ENCODE measurements at places on chromosomes 3 and 15.

GRCh38 chr3:183085634-183086390 lies 13.5 kb downstream of the MCCC1 start:
- DNase-seq = peak; percentile 57

DNA sequence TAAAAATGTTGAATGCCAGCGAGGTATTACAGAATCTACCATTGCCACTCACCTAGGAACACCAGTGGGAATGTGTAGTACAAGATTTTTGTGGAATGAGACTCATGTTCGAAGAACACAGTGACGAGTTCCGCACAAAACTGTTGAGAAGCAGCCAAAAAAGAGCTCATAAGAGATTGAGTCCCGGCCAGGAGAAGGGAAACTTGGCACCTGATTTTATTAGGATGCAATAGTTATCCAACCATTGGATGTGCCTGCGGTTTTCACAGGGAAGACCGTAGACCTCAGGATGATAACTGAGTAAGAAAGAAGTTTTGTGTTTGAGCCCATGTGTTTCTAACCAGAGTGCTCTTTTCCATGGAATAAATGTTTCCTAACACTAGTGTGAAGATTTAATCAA lies 88.9 kb downstream of the PTPRG start:
- DNase-seq = no peak

DNA sequence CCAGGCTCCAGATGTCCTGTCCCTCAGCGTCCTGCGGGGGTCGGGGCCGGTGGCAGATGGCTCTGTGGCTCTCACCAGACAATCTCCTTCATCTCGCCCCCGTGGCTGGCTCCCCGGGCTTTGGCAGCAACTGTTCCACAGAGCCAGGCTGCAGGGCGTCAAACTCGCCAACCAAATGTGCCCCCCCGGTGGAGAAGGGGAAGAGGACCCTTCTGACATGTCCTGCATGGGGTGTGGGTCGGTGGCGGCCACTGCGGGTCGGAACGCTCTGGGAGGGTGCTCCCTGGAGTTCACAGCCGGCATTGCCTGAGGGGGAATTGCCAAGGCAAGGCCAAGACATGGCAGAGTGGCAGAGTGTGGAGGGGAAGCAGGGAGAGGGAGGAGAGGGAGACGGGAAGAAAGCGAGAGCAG lies 36.0 kb downstream of the BDH1 start:
- DNase-seq = no peak

DNA sequence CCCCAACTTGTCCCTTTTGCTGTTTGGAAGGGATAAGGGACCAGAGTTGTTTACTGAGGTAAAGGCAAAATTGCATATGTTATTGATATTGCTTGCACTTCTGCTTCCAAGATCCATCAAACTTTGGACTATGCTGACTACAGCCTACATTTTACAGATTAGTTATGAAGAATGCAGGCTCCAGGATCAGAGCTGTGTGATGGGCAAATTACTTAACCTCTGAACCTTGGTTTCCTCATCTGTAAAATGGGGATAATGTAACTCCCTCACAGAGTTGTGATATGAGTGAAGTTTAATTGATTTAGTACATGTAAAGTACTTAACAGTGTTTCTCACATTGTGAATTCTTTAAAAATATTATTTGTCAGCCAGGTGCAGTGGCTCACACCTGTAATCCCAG lies 15.9 kb downstream of the FAIM start:
- DNase-seq = no peak

- no peak for DNase-seq
Measured at GRCh38 chr3:120506076-120506827, 55.5 kb upstream of the FSTL1 start.

DNA sequence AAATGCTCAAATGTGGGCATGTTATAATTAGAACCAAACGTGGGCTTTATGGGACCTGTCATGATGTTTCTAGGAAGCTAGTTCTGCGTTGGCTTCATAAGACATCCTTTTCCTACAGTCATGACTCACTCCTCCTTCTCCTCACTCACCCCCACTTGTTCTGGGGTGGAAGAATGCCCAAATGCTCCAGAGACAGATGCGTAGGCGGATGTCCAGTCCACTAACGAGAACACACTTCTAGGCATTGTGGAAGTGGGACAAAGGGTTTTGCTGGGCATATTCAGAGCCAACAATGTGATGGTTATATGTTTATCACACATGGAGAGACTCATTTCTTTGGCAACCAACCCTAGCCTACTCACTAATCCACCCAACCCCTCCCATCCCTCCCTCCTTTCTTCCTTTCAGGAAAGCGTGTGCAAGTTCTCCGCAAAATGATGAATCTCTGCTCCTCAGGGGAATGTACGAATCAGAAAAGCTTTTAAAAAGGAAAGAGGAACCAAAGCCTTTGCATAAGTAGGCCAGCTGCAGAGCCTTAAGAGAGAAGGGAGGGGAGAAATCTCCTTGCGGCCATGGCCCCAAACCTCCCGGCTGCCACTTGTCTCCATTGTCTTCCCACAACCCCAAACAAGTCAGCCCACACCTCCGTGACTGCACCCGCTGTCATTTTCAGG lies 123.0 kb upstream of the SPRED1 start:
- DNase-seq = peak; percentile 76

- no peak for DNase-seq
Measured at GRCh38 chr15:56472278-56472677, 7.3 kb upstream of the MNS1 start.

GRCh38 chr15:85480923-85481322 lies 100.5 kb downstream of the AKAP13 start:
- no peak for DNase-seq

DNA sequence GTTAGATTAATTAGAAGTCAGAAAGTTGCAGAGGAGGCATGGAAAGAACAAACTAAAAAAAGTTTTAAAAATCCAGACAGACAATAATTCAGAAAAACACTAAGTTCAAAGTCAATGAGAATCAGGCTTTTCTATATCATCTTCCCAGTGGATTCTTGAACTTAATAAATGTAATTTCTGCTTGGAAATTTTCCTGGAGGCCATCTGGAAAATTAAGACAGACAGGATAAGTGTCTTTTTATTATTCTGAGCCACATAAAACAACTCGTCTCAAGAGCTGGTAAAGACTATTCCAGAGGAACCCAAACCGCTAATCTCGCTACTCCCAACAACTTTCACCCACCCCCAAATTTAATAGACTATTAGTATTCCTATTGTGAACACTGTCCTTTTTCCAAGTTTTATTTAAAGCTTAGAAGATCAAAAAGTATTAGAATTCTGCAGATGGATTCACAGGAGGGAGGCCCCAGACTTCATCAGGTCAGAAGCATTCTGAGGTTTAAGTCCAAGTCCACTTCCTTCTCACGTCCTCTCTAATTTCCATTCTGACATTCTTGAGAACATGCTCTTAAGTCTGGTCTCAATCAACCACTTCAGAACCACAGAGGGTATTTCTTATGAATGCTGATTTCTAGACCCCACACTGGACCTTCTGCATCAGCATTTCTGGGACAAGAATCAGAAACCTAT lies 61.3 kb downstream of the ERC2 start:
- no peak for DNase-seq

GRCh38 chr3:27326202-27326601 lies 43.0 kb downstream of the NEK10 start:
- no peak for DNase-seq

- DNase-seq = no peak
Measured at GRCh38 chr15:101523560-101523940, 34.0 kb upstream of the PCSK6 start.

DNA sequence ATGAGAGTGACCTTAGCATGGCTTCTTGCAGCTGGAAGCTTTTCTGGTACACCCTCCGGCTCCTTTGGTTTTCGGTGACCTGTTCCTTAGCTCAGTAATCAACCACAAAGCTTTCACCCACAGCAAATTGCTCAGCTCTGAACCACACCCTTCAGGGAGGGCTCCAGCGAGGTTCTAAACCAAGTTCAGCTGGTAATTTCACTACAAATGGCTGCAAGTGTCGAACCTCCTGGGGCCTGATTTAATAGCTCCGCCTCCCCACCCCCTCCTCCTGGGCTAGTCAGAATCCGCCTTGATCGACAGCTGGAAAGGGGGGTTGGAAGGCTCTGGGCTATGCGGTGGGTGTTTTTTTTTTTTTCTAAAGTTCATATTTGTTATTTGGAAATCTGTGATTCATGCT lies 150.9 kb upstream of the MCTP2 start:
- DNase-seq = peak; percentile 38

- no peak for DNase-seq
Measured at GRCh38 chr3:114892880-114893279, 254.2 kb downstream of the ZBTB20 start.

DNA sequence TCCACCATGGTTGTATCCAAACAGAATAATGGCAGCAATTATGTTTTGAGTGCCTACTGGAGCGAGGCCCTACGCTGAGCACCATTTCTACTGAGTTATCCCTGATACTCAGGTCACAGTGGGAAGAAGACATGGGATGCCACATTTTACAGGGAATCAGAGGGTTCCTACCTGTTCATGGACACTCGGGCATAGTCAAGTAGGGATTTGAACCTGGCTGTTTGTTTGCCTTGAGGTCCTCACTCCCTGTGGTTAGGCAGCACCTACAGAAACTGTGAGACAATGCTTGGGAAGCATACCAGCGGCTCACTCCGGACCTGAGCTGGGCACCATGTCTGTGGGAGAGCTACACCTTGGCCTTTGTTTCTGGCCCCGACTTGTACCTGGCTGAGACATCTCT lies 390.4 kb downstream of the LRTM1 start:
- no peak for DNase-seq

DNA sequence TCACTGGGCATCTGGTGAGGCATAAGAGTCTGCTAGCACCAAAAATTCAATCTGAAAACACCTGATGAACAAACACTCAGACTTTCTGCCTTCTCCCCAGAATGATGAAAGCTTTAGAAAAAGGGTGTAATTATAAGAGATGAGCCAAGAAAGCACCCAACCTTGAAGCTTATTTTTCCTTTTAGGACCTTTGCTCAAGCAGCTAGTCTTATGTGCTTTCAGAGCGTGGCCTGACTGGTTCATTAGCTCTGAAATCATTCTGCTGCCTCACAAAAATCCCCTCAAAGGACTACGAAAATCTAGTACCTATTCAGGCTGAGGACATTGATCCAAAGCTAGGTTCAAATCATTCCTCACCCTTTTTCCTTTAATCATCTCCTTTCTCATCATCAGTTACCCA lies 662.3 kb downstream of the MAGI1 start:
- no peak for DNase-seq

GRCh38 chr3:194879991-194880939 lies 194.6 kb downstream of the FAM43A start:
- DNase-seq = peak; percentile 84

DNA sequence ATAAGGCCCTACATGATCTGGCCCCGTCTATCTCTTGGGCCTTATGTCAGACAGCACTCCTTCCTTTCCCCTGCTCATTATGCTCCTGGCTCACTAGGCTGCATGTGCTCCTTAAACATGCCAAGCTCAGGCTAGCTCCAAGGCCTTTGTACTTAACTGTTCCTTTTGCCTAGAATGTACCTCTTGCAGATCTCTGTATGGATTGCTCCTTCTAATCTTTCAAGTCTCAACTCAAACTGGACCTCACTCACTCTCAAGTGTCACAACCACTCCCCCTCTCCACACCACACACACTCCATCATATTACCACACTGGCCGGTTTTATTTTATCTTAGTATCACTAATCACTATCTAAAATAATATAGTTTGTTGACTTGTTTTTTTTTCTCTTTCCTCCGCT lies 36.4 kb downstream of the ZMAT3 start:
- DNase-seq = no peak

DNA sequence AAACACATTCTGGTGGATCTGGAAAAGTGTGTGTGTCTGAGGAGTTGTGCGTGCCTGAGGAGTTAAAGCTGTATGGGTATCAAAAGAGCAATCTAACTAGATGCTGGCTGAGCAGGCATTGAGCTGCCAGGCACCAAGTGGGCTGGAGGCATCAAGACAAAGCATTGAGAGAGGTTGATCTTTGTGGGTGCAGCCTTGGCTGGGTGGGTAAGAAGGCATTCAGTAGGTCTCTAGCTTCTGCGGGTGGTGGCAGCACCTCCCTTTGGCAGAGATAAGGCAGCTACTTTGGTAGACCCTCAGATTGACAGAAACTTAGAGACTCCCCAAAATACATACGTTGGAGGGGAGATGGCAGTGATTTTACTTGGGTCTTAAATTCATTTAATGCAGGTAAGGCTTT lies 15.8 kb upstream of the TMEM212 start:
- DNase-seq = no peak

GRCh38 chr3:134737516-134737915 lies 57.5 kb upstream of the EPHB1 start:
- no peak for DNase-seq

- DNase-seq = peak; percentile 55
Measured at GRCh38 chr15:75646944-75647364, 758 bp upstream of the SNX33 start.

DNA sequence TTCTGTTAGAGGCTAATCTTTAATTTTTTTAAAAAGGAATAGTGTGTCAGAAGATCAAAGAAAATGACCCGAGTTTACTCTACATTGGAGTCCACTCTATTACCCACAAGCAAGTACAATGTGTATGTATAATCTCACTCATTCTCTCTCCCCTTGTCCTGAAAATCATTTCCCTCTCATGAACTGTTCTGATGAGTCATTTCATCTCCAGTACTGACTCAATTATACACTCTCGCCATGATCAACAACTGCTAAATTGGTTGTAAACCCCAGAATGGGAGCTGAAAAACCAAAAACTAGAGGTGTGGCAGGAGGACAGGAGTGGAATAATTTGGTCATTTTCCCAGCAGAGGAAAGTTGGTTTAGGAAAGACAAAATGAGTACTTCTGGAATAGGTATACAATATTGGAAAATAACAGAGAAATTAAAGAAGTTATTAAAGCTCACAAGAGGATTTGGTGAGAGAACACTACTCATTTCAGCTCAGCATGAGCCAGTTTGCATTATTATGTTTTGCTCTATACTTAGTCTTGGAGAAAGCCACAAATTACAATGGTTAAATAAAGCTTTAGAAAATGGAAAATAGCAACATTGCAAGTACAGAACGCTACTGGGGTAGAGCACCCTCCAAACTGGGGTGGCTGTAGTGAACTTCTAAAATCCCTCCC lies 144.3 kb upstream of the PFN2 start:
- DNase-seq = no peak

DNA sequence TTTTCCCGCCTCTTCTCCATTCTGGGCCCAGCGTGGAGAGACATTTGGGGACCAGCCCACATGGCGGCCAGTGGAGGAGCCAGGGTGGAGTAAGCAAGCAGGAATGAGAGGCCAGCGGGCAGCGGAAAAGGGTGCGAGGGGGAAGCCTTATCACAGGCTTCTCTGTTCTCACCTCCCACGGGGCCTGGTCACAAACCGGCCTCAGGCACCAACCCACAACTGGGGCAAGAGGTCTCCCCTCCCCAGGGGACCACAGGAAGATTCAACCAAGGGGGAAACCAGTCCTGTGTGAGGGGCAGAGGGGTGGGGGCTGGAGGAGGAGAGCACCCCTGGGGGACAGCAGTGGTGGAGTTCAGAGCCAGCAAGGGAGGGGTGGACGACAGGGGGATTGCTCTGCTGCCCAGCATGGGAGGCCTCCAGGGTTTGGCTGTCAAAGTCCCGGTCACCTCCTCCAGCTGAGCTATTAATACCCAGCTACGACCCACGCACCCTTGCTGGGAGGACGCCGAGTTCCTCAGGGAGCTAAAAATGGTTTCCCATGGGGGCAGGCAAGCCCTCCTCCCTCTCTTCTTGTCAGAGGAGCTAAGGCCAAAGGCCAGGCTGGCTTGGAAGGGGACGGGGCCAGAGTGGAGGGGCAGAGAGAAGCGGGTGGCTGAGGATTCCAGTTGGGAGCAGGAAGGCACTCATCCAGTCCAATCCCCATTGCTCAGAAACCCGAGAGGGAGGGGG lies 23.8 kb upstream of the RPL29 start:
- peak; percentile 76 for DNase-seq

GRCh38 chr15:79164043-79164442 lies 73.5 kb upstream of the RASGRF1 start:
- no peak for DNase-seq

- DNase-seq = peak; percentile 49
Measured at GRCh38 chr3:197023998-197024651, 5.5 kb downstream of the MELTF start.
